ENCODE measurements at places on chromosomes 7 and 10.

GRCh38 chr7:138542183-138542582, 82.1 kb downstream of the TRIM24 start:
- no peak for DNase-seq

DNA sequence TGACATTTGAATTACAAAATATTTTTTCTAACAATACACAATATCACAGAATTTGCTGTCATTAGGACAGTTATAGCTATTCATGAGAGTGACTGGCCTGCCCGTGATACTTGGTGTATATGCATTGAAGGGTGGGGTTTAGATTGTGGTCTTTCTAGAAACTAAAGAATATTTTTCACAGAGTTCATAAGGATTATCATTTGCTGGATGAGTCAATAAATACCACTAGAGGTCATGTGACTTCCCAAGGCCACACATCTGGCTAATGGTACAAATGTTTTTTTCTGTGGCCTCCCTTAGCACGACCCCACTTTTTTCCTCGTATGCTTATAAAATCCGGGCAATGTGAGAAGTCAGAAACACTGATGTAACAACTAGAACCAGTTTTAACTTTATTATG, 5.2 kb downstream of the OPTN start:
- DNase-seq, result no peak

- DNase-seq, result no peak
Measured at GRCh38 chr10:95706573-95706972, 12.8 kb upstream of the TCTN3 start.

DNA sequence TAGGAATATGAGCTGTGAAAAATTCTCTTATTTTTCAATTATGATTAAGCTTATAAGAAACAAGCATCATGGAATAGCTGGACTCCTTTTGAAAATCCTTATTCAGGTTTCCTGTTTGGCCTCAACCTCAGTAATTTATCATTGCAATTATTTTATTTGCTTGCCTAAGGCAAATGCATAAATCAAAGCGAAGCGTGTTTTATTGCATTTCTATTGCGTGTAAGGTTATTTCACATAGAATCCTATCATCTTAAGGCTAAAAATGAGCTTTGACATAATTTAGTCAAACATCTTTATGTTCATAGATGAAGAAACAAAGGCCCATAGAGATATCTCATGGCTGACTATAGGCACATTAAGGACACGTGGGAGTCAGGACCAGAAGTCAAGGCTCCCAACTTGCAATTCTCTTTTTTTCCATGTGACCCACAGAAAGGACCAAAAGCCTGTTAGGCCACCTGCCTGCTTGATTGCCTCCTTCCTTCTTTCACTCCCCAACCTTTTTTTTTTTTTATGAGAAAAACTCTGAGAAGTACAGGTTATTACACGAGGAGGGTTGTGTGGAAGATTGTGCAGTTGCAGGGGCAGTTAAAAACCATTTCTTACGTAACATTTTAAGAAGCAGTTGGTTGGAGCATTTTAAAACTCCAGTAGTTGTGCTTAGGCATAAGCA, 261.0 kb downstream of the HDAC9 start:
- no peak for DNase-seq

GRCh38 chr10:52993109-52993508, 220.5 kb upstream of the MBL2 start:
- no peak for DNase-seq

- DNase-seq, result no peak
Measured at GRCh38 chr7:95700917-95701316, 71.4 kb upstream of the DYNC1I1 start.

- DNase-seq, result no peak
Measured at GRCh38 chr10:118802126-118802793, 47.5 kb upstream of the CACUL1 start.

DNA sequence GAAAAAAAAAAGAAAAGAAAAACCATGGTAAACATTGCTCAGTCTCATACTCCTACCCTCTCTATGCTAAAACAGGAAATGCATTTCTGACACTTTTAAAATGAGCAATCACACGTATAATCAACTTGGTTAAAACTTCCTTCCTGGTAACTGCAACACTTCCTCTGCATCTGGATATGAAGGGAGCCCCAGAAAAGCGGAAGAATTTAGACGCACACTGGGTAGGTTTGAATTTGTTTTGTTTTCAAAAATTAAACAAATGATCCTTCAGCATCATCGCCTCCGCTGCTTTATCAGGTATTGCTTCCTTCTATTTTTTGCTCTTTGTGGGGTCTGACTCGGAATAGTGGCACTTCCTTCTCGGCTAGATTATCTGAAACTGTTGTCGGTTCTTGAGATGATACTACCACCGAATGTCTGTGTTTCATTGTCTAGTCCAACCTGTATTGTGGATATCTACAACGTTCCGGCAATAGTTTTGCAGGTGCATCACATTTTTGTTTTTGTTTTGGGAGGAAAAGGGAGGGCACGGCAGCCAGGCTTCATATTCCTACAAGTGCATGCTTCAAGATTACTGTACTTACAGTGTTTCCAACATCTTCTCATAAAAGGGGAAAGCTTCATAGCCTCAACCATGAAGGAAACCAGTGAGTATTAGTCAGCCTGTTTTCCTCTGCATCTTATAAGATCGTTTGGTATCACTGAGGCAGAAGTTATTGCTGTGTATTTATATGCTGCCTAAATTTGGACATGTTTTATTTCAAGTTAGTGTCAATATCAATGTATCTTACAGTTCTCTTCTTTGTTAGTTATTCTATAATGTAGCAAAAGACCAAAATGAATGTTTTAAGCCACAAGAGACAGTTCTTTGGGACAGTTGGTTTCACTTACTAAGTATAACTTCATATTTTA, at the start of gene PIK3CG:
TSS of gene PIK3CG (plus strand) at position 153 of the 912 bp plus-strand sequence. CDS start 2,280 bp downstream, outside the sequence.
- no peak for DNase-seq

GRCh38 chr10:110867807-110868465, 3.8 kb upstream of the PDCD4 start:
- no peak for DNase-seq

- DNase-seq, result no peak
Measured at GRCh38 chr10:44832595-44833390, 78.3 kb upstream of the TMEM72 start.

GRCh38 chr7:123998921-123999320, 33.9 kb downstream of the TMEM229A start:
- DNase-seq, result no peak

DNA sequence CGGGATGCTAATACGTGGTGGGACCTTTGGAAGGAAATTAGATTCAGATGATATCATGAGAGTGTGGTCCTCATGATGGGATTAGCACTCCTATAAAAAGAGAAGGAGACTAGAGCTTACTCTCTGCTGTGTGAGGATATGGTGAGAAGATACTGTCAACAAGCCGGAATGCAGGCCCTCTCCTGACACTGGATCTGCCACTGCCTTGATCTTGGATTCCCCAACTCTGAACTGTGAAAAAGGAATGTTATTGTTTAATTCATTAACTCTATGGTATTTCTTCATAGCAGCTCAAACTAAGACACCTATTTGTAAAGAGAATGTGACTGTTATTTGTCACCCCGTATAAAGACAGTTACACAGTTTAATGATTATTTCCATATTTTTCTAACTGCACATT, 1227.5 kb upstream of the C7orf33 start:
- DNase-seq, result no peak

- DNase-seq, result no peak
Measured at GRCh38 chr10:71675295-71675970, 44.1 kb downstream of the C10orf105 start.

- no peak for DNase-seq
Measured at GRCh38 chr7:22718200-22718711, 8.7 kb upstream of the IL6 start.

DNA sequence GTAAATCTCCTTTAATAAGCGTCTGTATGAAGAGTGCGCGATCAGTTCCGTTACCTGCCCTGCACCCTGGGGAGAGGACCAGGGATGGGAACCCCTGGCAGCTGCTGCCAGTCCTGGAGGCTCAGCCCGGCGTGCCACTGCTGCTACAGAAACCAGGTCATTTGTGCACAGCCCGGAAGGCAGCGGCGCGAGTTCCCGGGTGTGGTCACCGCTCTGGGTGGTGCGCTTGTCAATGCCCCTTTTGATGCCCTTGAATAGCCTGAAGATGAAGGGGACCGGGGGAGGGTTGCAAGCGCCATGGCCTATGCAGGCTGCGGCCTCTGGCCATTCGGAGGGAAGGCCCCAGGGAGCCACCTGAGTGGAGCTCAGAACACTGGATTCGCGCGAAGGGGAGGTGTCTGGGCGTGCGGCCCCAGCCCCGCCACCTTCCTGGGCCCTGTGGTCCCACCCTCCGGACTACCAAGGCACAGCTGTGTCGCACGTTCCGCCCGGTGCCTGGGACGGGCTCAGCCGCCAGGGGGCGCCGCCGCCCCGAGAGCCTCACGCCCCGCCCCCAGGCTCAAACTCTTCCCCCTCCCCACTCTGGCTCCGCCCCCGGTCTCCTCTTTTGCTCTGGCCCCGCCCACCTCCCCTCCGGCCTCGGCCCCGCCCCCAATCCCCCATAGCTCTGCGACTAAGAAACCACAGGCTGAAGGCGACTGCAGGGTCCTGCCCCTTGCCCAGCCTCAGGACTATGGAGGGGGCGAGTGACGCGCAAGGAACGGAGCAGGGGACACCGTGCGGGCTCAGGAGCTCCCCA, 16.5 kb downstream of the AP5Z1 start:
- peak; percentile 80 for DNase-seq

DNA sequence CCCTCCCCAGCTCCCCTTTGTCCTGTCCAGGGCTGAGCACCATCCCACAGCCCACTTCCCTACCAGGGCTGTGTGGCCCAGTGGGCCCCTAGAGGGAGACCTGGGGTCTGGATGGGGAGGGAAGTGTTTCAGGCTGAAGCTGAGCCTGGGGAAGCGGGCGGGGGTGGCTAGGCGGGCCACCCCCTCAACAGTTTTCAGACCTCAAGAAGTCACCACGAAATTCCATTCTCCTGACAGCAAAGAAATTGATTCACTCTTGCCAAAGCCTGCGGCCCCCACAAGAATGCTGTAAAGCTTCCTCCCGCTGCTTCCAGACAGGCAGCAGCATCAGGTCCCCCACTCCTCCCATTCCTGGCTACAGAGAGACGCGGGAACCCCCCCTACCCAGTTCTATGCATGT, 2.5 kb upstream of the LFNG start:
- DNase-seq, result no peak

- DNase-seq, result no peak
Measured at GRCh38 chr7:65953001-65953720, 28.9 kb downstream of the GUSB start.

GRCh38 chr7:4009211-4010060, 672.7 kb upstream of the FOXK1 start:
- no peak for DNase-seq

GRCh38 chr10:11831520-11831951, 8.4 kb downstream of the PROSER2 start:
- no peak for DNase-seq

GRCh38 chr10:132916421-132916841, 25.9 kb downstream of the CFAP46 start:
- DNase-seq, result no peak
